ENCODE measurements at places on chromosomes 3 and 15.

DNA sequence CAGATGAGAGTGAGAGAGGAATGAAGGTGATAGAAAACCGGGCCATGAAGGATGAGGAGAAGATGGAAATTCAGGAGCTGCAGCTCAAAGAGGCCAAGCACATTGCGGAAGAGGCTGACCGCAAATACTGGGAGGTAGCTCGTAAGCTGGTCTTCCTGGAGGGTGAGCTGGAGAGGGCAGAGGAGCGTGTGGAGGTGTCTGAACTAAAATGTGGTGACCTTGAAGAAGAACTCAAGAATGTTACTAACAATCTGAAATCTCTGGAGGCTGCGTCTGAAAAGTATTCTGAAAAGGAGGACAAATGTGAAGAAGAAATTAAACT, 88.9 kb downstream of the EOMES start:
- DNase-seq, result no peak

DNA sequence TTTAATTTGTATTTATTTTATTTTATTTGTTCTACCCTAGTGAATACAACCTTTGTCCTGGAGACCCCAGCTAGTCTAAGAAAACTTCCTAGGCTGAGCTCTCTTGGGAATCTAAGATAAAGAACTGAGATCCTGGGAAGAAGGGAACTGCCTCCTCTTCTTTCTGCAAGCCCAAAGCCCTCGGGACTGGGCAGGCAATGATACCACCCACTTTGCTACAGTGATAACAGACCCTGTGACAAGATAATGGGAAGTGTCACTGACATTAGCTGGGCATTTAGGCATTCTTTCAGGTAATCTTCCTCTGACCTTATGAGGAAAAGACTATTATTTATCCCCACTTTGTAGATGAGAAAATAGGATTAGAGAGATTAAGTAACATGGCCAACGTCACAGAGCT, 15.1 kb downstream of the TYRO3 start:
- DNase-seq, result no peak

DNA sequence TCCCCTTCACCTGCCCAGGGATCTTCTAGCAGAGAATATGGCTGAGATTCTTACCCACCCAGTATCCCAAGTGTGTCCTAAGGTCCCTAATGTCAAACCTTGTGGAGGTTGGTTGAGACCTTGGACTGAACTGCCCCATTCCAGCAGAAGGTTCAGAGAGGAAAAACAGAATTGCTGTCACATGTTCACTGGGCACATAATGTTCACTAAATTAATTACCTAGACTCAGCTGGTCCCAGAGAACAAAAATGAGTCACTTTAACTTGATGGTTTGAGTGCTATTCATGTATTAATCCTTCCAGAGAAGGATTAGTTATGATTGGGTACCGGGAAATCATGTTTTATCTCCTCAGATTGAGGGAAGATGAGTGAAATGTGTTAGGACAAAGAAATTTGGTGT, 171.3 kb upstream of the GADL1 start:
- DNase-seq, result no peak

DNA sequence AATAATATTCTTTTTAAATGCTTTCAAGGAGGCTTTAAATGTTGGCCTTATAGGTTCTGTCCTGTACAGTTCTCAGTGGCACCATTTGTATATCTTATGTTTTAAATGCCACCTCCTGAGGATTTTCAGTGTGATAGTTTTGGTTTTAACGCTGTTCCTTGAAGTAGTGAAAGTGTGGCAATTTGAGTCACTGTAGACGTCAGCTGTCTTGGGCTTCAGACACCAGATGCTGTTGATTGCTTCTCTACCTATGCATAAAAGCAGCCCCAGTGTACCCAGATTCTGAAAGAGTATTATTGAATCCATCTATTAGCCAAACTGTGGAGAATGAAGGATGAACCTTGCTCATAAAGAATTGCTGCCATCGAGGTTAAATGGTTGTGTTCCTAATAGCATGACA, 316.8 kb upstream of the GBE1 start:
- DNase-seq, result no peak

DNA sequence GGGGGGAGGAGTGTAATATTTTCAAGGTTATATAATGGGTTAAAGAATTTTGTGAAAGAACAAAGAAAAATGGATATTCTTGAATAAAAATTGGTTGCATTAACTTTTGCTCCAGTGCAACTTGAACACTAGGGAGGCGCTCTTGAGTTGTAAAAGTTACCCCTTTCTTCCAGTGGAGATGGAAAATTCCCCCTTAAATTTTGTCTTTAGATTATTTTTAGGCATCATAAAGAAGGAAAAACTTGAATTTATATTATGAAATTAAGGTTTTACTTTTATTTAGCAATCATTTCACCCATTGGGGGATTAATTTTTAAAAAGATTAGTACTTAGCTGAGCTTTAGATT, 550 bp upstream of the CHD2 start:
- no peak for DNase-seq

GRCh38 chr3:190041333-190042041, 79.2 kb downstream of the P3H2 start:
- DNase-seq, result no peak

DNA sequence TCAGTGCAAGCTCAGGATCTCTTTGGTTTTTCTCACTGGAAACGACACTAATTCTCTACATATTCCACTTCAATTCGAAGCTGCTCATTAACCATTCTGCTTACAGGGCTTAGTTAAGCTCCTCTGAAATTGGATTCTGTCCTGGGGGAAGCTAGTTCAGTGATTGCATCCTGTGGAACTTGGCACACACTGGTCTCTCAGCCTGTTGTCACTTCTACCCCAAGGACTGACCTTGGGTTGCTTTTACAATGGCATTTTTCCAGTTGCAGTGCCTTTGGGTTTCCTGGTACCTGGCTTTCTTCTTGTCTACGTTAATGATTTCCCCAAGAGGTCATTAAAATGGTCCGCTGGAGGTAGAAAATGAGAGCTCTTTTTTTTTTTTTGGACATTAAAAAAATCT, 33.3 kb upstream of the GABRB3 start:
- no peak for DNase-seq

GRCh38 chr15:33089165-33089877, 105.2 kb downstream of the FMN1 start:
- no peak for DNase-seq

DNA sequence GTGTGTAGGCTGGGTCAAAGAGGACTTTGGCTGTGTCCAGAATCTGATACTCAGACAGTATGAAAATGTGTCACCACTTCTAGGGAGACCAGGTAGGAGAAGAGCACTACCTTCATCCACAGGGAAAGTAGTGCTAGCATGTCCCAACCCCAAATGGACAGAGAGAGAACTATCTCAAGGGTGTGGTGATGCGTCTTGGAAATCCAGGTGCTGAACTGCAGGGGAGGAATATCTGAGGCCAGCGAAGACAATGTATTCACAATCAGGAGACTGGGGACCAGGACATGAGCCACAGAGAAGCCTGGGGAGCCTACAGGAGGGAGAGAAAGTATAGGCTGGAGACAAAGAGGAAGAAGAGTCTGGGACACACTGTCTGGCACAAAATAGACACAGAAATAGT, 152.0 kb upstream of the WNT5A start:
- DNase-seq, result no peak

DNA sequence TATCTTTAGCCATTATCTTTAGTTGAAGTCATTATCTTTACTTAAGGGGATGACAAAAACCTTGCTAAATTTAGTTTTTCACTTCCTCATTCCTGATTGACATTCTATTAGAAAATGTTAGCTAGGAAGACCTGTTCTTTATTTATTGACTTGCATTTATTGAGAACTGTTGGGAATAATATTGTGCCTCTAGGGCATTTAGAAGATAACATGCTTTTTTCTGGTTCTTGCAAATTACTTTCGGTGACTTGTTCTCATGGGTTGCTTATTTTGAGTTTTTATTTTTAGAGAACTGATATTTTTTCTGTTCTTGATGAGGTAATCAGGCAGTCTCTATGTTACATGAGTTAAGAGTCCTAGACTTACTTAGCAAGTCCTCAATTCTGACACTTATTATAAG, 48.3 kb upstream of the CTDSPL start:
- DNase-seq, result no peak

DNA sequence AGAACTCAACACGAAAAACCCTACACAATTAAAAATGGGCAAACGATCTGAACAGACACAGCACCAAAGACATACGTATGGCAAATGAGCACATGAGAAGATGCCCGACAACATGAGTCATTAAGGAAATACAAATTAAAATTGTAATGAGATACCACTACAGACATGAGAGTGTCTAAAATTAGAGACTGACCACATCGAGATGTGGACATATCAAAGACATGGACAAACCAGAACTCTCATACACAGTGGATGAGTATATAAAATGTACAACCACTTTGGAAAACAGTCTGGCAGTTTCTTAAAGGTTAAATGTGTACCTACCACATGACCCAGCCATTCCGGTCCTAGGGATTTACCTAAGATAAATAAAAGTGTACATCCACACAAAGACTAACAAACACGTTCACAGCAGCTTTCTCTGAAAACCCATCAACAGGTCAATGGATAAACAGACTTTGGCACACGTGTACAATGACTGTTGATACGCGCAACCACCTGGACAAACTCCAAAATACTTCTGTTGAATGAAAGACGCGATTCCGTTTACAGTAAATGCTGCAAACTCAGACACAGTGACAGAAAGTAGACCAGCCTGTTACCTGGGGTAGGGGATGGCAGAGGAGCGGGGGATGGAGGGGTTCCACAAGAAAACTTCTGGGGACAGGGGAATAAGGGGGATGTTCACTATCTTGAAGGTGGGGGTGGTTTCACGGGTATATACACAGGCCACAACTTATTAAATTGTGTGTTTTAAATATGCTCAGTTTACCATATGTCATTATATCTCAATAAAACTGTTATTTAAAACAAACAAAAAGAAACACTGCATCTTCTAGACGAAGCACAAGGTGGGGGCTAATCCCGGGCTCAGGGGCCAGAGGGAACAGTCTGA, 2.1 kb downstream of the TNK2 start:
- no peak for DNase-seq

DNA sequence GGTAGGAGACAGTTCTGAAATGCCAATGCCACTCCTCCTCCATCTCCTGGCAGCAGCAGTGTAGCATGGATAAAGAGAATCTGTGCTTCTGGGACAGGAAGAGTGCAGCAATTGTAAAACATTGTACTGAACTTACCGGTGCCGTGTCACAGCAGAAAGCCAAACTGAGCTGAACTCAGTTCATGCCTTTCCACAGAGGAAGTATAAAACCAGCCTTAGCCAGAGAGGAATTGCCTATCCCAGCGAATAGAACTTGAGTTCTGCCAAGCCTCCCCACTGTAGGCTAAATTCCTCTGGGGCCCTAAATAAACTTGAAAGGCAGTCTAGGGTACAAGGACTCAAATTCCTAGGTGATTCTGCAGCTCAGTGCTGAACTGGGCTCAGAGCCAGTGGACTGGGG, 148.8 kb downstream of the SLC9A9 start:
- no peak for DNase-seq

DNA sequence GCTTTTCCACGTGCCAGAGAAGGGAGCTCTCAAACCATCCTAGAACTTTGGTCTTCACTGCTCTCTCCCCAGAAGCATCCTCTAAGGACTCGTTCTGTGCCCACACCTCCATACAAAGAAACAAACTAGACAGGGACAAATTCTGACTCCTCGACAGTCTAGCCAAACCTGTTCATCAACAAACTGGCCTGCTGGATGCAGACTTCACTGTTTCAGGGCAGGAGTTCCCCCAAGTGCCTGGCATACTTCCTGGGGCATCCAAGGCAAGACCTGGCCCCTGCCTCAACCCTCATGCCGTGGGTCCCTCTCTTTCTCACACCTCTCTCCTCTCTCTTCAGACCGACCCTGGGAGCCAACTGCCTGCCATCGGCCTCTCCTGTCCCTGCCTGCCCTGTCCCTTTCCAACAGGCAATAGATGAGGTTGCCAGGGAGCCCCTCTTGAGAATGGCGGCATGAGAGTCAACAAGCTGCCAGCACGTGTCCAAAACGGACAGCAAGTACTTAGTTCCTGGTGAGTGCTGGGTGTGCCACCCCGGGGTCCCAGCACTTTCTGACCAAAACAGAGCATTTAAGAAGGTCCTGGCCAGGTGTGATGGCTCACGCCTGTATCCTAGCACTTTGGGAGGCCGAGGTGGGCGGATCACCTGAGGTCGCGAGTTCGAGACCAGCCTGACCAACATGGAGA, 79.1 kb upstream of the HES1 start:
- DNase-seq, result no peak

DNA sequence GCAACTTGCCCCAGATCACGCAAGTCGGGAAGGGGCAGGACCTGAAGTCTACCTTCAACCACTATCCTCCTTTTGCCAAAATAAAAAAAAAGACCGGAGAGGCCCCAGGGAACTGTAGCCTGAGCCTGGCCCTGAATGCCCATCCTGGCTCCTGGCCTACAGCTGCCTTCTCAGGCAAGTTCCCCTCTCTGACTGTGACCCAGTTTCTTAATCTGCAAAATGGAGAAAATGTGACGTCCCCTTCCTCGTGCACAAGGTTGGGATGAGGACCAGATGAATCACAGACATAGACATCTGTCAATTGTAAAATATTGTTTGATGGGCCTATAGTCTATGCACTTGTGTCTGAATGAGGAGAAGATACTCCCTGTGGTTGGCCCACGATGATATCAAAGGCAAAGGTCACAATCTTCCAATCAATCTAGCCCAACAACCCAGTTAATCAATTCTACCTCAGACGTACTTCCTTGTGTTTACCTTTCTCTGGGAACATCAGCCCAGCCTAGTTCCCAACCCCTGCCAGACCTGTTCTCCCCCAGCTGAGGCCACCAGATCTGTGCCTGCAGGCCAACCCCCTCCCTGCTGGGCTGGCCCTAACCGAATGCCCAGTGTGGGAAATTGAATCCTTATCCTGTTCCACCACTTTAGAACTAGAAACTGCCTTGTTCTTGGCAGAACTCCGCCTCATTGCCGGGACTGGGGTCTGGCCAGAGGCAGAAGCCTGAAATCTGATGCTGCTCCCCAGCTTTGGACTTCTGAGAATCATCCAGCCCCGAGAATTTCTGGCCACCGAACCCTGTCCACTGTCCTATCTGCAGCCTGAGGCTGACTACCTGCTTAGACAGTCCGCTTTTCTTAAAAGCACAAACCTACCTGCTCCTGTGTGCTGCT, 101.8 kb upstream of the LIPC start:
- no peak for DNase-seq

DNA sequence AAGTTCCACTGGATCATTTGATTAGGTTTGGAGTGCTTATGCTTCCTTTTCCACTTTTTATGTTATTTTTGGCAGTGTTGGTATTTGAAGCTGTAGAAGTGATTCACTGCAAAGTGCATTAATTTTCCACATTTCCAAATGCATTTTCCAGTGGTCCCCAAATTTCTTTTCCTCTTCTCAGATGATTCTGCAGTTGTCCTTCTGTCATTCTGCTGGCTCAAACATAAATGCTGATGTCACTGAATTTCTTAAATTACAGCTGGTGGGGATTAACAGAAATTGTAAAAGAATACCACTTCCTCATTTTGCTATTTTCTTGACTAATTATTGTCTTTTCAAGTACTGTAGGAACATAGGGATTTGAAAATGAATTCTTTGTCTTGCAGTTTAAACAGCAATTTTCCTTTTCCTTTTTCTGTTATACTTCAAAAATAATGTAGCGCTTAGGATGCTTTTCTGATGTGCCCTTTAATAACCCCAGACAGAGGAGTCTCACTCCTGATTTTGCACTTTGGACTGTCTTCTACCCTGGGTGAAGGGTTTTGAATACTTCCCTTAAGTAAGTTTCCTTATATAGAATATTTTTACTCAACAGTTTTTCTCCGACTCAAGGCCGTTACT, 25.0 kb downstream of the MITF start:
- DNase-seq, result no peak

GRCh38 chr3:33146791-33147445, 33.1 kb downstream of the CRTAP start:
- DNase-seq, result no peak
